Stromal cell of bone marrow (primary cell): ENCODE measurements at places on chromosomes 16 and 17.
A peak's percentile ranks its signal among the peaks of the same experiment; 100 is the strongest.

GRCh38 chr17:63138713-63139112 is 172.7 kb downstream of the TANC2 start:
- DNase-seq = no peak

DNA sequence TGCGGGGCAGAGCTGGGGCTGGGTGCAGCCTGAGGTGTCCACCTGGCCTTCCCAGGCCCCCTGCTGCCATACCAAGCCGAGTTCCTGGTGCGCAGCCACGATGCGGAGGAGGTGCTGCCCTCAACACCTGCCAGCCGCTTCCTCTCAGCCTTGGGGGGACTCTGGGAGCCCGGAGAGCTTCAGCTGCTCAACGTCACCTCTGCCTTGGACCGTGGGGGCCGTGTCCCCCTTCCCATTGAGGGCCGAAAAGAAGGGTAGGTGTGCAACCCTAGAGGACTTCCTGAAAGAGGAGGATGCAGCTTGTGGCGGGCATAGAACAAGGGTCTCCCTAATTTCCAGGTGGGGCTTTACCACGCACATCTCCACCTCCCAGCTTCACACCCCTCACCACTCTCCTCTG is 2.5 kb downstream of the SGCA start:
- DNase-seq = no peak

GRCh38 chr17:21194226-21194625 is 19.7 kb downstream of the TMEM11 start:
- no peak for DNase-seq

DNA sequence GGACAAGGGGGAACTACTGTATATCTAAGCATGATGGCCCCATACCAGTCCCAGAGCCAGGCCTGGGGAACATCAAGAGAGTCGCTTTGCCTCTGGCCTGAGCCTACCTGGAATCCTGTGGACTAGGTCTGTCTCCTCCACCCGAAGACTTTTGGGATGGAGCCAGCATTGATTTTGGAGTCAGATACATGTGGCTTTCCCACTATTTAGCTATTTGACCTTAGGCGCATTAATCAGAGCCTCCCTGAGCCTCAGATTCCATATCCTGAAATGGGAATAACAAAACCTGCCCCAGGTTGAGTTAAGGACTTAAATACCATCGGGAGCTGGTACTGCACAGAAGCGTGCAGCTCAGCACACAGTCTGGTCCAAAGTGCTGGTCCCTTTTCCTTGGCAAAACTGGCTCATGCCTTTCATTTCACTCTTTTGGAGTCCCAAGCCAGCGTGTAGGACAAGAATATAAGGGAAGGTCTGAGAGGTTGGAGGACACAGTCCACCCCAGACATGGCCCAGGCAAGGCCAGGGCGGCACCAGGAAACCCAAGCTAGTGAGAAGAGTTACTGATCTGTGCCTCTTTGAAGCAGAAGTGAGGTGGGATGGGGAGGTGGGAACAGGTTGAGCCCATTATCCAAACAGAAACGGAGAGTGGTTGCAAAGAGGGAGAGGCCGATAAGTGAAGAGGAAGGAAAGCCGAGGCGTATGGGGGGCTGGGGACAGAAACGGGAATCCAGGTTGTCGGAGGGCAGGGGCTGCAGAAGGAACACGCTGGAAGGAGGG is 986 bp downstream of the FA2H start:
- DNase-seq = no peak

DNA sequence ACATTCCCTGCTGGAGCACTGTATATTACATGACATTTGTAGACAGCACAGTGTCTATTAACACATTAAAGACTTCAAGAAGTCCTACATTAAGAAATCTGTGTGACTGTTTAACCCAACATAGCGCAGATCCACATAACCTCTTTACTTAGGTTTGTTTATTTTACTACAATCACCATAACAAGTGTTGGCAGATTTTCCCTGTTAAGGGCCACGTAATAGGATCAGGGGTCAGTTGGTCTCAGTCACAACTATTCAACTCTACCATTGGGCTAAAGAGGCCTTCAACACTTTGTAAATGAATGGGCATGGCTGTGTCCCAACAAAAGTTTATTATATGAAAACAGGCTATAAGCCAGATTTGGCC is 51.3 kb upstream of the ADORA2B start:
- no peak for DNase-seq

- no peak for DNase-seq
These were observed 11.4 kb downstream of the MYO15A start for GRCh38 chr17:18119938-18120337.

DNA sequence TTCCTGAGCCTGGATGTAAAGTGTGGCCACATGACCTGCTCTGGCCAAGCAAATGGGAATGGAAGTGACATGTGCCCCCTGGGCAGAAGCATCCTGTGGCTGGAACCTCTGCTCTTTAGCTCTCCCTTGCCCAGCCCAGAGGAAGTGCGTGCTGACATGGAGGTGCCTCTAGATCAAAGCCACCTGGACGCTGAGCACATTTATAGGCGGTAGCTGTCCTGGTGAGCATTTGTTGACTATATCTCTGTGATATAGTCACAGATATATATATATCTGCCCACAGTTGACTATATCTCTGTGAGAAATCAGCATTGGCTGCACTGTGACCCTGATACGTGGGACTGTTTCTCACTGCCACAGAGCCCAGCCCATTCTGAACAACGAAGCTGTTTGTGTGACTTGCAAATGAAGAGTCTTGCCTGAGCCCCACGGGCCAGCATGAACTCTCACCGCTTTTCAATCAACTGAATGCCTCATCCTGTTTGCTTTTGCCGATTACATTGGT is 118.8 kb downstream of the C16orf95 start:
- DNase-seq = no peak

GRCh38 chr17:31444026-31444425 is 52.6 kb downstream of the RAB11FIP4 start:
- DNase-seq = no peak

GRCh38 chr17:69470702-69471101 is 56.2 kb downstream of the MAP2K6 start:
- no peak for DNase-seq

DNA sequence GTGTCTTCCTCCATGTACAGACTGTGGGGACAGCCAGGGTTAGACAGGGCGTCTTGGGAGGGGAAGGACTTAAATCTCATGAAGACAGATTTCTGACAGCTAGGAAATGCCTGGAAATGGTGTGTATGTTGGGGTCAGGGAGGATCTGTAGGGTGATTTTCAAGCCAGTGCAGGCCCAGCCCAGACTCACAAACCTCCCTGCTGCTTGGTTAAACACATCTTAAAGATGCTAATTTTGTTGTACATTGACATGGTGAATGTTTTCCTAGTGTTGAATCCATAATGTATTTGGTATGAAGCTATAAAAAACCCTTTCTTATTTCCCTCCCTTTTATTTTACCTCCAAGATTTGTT is 238.3 kb downstream of the CCDC182 start:
- no peak for DNase-seq

- no peak for DNase-seq
These were observed 40.4 kb upstream of the C16orf78 start for GRCh38 chr16:49333259-49333597.

DNA sequence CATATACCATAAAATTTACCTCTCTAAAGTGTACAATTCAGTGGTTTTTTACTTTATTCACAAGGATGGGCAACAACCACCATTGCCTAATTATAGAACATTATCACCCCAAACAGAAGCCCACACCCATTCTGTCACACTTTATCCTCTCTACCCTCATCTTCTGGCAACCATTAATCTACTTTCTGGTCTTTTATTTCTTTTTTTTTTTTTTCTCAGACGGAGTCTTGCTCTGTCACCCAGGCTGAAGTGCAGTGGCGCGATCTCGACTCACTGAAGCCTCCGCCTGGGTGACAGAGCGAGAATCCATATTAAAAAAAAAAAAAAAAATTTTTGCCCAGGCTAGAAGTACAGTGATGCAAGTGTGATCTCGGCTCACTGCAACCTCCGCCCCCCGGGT is 90.7 kb upstream of the CLEC18B start:
- DNase-seq = no peak

DNA sequence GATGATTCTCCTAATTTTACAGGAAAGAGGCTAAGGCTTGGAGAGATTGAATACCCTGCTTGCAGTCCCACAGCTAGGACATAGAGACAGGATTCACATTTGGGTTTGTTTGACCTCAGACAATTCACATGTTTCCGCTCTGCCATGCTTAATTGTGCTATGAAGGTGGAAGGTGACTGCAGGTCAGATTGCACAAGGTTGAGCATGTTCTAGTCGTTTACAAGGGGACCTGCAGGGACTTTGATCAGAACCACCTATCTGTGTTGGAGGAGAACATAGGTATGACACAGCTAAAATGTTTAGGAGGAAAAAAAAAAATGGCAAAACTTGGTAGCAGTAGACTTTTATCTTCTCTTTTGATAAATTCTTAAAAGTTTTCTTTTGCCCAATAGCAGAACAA is 4.9 kb upstream of the ANKFN1 start:
- no peak for DNase-seq

DNA sequence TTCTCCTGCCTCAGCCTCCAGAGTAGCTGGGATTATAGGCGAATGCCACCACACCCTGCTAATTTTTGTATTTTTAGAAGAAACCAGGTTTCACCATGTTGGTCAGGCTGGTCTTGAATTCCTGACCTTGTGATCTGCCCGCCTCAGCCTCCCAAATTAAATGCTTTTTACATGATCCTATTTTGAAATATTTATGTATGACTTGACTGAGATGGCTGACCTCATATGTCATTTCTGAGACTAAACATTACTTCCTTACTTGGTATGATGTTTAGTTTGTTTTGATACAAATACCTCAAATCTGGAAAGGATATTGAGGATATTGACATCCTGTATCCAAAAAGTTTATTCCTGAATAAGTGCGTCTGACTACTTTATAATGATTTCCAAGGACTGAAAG is 11.9 kb downstream of the CALCOCO2 start:
- no peak for DNase-seq

DNA sequence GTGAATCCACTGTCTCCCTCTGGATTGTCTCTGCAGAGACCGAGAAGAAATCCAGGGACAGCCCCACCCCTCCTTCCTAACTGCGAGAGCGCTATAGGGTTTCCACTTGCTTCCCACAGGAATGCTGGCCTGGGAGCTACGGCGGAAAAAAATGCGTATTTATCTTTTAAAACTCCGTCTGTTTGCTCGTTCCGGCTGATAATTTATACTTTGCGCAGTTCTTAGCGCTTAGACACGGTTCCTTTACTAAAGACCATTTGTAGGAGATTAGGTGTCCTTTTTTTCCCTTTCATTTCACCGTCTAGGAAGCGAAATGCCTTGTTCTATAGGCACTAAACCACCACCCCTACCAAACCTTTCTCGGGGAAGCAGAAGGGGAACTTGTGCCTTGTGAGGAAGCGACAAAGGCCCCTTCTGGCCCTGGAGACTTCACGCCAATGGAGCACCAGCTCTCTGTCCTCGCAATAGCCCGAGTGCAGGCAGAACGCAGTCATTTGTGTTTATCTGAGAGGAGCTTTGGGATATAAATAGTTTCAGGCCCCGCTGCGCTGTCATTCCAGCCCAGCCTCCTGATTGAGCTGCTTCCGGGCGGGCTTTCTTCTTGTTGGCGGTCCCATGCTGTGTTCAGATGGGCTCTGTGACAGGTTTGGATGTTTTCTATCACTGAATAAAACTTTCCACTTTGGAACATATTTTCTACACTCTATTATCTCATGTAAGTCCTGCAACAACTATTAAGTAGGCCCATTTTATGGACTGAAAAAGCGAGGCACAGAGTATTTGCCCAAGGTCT is 791 bp upstream of the SUPT4H1 start:
- peak; percentile 18 for DNase-seq

GRCh38 chr17:72869630-72870029 is 222.9 kb downstream of the SLC39A11 start:
- no peak for DNase-seq

GRCh38 chr17:18129041-18129502 is 20.5 kb downstream of the MYO15A start:
- peak; percentile 43 for DNase-seq

DNA sequence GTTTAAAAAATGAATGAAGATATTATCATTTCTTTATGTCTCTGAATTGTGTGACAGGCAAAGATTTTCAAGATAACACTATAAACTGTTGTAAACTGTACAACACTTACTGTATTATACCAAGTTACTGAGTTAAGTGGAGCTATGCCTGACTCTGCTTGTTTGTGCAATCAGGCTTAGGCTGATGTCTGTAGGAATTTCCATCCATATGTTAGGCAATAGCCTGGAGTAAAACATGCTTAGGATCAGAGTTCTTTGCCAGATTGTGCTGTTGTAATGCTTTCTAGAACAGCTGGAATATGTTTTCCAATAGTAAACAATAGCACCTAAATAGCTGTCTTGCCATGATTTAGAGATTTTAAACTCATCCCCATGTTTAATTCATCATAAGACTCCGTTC is 1496.7 kb downstream of the CDH11 start:
- no peak for DNase-seq

DNA sequence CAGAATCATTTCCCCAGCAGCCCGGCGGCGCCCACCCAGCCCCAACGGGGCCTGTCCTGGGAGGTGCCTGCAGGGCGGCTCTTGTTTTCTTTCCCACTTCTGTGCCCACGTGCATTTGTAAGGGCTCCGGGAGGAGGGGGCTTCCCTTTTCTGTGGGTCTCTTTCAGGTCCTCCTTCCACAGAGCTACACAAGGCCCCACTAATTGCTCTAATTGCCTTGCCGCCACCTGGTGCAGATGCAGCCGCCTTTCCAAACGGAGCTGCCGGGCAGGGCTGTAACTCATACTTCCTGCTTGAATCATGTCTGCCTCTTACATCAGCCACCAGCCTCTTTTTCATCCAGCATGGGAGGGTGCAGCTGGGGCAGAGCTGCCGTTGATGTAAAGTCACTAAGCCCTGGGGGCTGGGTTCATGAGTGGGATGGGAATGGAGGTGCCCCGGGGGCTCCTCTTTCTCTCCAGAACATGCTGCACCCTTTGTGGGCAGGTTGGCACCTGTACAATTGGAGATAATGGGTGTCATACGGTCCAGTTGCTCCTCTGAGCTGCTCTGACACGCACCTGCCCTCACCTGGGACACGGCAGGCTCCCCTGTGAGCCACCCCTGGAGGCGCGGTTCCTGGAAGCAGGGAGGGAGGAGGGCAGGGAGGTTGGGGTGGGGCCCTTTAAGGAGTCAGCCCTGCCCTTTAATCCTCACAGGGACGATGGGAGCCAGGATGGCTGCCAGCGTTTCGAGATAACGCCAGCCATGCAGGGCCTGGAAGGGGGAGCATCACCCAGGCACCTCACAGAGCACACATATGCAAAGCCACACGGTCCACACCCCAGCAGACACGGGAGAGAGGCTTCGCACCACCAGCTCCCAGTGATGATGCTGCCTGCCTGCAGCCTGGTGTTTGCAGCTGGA is 41.1 kb upstream of the KLHDC4 start:
- peak; percentile 69 for DNase-seq

- no peak for DNase-seq
These were observed 955 bp downstream of the ACLY start for GRCh38 chr17:41917679-41918313.
